NCI-H460 (cell line): ENCODE measurements at places on chromosomes 1 and 21.

DNA sequence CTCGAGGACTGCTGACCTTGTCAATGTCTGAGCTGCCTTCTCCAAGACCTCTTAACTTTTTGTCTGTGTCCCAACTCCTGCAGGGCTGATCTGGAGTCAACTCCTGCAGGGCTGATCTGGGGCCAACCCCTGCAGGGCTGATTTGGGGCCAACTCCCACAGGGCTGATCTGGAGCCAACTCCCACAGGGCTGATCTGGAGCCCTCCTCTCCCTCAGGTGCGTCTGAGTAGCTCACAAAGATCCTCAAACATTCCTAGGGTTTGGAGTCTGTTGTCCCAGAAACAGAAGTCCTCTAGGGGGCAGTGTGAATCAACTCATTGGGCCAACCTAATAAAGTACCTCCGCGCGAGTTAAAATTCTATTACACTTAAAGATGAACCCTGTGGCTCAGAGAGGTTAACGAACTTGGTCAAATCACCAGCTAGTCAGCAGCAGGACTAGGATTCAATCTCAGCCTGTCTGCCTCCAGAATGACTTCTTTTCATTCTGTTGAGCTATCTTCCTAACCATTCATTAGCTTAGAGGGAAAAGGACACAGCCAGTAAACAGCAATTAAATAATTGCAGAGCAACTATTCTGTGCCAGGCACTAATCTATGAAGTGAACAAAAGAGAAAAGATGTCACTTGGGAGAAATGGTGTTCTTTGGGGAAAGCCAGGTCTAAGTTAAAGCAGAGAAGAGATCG, 17.2 kb upstream of the RLF start:
- peak; percentile 69 for DNase-seq

DNA sequence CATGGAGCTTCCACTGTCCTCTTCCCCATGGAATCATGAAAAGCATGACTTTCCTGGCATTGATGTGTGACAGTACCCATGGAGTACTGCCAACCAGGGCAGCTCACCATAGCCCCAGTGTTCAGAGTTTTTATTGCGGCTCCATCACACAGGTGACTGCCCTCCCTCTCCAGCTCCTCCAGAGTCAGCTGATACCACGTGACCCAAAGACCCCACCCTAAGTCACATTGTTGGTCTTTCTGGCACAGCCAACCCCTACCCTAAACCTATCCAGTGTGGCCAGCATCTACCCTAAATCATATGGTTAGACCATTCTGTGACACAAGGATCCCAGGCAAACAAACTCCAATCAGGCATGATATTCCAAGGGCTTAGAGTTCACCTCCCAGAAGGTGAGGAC, 77.4 kb upstream of the VAMP3 start:
- no peak for DNase-seq

DNA sequence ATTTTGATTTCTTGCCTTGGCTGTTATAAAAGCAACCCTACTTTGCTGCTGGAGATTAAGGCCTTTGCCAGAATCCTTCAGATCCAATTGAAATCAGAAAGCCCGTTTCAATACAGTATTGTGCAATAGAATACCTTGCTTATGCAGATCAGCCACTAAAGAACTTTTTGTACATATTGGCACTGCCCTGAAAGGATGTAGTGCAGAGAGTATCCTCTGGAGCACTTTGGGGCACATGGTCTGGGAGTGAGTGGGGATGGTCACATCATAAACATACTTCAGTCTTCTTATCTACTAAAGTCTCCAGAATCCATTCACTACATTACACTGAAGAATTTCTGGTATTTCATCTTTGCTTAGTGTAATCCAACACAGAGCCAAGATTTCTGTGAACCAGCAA, 189.0 kb downstream of the CENPF start:
- no peak for DNase-seq

DNA sequence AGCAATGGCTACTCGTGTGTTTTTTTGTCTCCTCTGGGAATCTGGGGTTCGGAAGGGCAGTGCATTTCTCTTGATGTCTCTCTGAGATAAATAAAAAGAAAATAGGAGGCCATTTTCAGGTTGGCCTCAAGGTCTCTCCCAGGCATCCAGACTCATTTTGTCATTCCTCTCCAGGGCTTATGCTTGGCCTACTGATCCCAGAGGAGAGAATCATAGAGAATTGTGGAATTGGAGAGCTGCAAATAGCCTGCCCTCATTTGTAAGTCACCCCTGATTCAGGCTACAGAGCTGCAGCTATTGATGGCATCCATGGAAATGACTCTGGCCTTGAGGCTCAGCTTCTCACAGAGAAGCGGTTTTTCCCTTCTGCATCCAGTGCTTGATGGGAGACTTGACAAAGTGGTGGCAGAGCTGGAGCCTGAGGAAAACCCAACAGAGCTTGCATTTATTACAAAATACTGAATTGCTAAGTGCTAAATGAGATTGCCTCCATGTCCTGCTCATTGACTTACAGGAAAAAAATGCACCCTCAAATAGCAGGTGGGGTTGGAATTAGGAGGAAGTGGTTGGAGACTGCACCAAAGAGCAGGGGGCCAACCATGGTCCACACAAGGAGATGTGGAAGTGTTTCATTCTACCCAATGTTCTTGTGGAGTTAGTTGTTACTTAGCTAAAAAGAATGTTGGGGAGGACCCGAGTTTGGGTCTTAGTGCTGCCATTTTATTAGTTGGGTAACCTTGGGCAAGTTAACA, 140.4 kb downstream of the S1PR1 start:
- DNase-seq = no peak

- DNase-seq = no peak
These were observed 132.4 kb upstream of the USH2A start for GRCh38 chr1:216555653-216556052.
